ENCODE measurements at places on chromosomes 12 and 14.

- no peak for DNase-seq
Measured at GRCh38 chr14:106024983-106025604, 498.7 kb downstream of the TMEM121 start.

DNA sequence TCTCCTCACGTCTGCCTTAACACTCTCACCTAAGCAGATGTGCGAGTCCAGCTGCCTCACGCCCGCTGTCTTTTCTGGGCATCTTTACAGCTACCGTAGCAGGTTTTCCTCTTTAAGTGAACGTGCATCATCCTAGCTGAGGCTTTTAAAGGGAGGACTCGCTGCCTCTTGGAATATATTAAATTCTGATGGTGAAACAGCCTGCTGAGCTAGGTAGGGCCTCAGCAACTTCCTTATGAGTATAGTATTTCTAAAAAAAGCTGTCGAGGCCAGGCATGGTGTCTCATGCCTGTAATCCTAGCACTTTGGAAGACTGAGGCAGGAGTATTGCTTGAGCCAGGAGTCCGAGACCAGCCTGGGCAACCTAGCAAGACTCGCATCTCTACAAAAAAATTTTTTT, 32.2 kb downstream of the TESC start:
- no peak for DNase-seq

- no peak for DNase-seq
Measured at GRCh38 chr12:116659771-116660481, 77.9 kb downstream of the SPRING1 start.

- no peak for DNase-seq
Measured at GRCh38 chr12:93323625-93324329, 53.9 kb upstream of the NUDT4 start.

GRCh38 chr12:12786351-12786705, 869 bp downstream of the APOLD1 start:
- DNase-seq = no peak

- no peak for DNase-seq
Measured at GRCh38 chr14:104931771-104932675, 7.3 kb downstream of the PLD4 start.

DNA sequence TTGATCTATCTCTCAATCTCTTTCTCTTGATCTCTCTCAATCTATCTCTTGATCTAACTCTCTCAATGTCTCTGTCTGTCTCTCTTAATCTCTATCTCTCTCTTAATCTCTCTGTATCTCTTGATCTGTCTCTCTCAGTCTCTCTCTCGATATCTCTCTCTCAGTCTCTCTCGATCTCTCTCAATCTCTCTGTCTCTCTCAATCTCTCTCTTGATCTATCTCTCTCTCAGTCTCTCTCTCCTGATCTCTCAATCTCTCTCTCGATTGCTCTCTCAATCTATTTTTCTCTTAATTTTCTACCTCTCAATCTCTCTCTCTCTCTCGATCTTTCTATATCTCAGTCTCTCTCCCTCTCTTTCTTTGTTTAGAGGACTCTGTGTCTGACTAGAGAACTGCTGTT, 126.7 kb downstream of the BCL11B start:
- no peak for DNase-seq

DNA sequence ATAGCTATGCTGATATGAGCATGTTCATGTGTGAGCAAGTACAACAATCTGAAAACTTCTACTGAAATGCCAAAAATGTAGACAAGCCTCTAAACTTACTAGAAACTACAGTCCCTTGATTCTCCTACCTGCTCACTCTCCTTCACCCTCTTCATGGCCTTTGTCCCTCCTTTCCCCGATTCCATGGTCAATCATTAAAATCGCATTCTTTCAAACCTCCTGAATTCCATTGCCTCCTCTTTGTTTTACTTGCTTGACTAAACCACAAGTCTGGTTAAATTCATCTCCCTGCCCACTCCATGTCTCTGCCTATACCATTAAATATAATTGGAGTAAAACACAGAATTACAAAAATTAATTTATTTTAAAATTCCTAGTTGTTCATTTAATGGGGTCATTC, 33.0 kb upstream of the SSTR1 start:
- DNase-seq = no peak

DNA sequence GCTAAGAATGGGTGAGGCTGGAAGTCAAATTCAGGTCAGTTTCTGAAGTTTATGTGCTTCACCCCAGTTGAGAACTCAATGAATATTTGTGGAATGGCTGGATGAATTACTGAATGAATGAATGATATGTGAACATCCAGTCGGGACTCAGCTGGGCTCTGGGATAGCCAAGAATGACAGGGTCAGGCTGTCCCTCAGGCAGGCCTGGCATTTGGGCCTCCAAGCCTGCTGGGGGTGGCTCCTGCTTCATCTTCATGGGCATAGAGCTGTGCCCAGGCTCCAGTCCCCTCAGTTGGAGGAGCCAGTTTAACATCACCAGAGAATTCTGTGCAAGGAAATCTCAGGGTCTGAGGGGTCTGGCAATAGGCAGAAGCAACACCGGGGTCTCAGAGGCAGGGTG, 185.8 kb downstream of the PHETA1 start:
- DNase-seq = no peak

DNA sequence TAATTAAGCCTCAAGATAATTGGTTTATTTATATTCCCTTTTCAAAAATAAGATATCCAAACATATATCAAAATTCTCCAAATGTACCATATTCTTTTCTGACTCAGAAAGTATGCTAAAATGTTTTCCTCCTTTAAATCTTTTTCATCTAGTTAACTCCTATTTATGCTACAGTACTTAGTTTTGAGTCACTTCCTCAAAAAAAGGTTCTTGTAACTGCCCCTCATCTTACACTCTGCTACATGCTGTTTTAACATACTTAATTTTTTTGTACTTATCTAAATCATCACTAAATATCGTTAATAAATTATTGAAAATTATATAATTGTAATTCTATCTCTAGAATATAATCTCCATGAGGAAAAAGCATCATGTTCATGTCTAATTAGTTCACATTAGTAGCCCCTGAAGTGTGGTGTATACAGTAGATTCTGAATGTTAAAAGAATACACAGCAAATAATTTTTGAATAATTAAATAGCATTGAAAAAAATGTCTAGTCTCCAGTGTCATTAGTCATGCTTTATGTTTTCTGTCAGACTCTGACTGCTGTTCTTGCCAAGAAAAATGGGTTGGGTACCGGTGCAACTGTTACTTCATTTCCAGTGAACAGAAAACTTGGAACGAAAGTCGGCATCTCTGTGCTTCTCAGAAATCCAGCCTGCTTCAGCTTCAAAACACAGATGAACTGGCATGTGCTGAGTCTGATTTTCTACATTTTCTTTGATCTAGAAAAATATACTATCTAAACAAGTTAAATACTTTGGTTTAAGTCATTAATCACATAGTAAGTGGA, 3.5 kb downstream of the KLRD1 start:
- no peak for DNase-seq

DNA sequence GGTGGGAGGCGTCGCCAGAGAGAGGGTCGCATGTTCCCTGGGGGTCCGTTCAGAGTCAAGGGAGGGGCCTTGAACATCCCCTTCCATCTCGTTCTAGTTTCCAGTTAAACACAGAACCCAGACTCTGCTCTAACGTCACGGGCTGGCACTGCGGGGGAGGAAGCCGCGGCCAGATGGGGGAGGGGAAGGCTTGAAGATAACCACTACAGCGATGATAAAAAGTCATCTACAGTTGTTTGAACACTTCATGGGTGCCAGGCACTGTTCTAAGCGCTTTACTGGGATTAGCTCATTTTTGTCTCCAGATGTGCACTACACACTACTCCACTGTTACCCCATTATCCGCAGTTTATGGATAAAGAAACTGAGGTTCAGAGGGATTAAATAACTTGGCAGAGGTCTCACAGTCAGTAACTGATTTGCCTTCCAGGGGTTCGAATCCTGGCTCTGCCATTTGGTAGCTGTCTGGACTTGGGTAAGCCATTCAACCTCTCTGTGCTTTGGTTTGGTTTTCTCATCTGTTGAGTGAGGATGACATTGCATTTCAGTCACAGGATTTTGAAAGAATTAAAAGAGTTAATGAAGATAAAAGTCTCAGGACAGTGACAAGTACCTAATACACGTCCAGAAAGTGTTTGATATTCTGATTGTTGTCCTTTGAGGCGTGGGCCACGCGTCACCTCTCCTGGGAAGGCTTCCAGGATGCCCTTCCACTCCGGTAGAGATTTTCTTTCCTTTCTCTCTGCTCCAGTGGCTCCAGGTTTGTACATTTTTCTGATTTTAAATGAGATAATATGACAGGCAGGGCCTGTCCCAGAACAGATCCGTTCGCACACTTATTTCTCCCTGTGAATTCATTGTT, 798 bp upstream of the RASAL1 start:
- peak; percentile 54 for DNase-seq

- DNase-seq = no peak
Measured at GRCh38 chr12:112606611-112607365, 184.8 kb upstream of the RPH3A start.

GRCh38 chr12:132545955-132546354, 56.0 kb downstream of the FBRSL1 start:
- DNase-seq = no peak

- no peak for DNase-seq
Measured at GRCh38 chr12:42695490-42695995, 106.0 kb upstream of the PRICKLE1 start.

DNA sequence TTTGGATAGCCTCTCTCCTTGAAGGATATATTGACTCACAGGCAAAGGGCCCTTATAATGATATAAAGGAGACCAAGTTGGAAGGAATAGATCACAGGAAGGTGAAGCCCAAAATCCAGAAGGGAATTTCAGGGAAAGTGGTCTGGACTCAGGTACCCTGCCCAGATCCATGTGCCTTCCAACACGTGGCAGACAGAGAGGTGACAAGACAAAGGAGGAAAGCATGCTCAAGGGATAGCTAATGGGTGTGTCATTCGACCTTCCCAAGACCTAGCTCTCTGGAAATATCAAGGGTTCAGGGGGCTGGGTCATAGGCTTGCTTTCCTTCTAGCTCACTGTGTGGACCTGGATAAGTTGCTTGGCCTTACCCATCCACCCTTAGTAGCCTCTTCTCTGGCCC, 214.3 kb downstream of the ZFP36L1 start:
- DNase-seq = no peak

DNA sequence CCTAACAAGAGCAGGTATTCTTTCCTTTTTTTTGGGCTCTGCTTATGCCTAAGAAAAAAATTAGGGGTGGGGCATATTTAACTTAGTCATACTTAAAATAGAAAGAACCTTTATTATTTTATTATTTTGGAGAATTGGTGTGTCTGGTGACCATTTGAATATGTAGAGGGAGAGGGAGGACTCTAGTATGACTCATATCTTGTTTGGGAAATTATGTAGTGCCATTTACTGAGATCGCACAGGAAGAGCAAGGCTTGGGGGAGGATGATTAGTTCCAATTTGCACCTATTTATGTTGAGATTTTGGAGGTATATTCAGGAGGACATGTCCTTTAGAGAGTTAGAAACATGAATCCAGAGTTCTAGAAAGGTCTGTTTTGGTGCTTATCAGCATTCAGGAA, 9.9 kb downstream of the ZNF410 start:
- DNase-seq = no peak

DNA sequence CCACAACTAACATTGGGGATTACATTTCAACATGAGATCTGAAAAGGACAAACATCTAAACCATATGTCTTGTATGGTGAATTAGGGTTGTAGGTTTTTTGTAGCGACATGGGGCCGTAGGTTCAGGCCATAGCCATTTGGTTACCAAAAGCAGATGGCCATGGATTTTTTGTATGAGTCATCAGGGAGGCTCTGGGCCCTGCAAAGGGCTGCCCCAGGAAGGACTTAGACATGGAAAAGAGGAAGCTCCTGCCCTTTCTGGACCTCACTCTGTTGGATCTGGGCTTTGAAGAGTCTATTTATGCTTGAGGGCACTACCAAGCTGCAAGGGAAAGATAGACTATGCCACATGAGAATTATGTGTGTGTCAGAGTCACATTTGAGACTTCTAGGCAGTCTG, 89.3 kb upstream of the DHRS4 start:
- DNase-seq = no peak

GRCh38 chr12:28308891-28309290, 118.6 kb downstream of the CCDC91 start:
- DNase-seq = no peak

DNA sequence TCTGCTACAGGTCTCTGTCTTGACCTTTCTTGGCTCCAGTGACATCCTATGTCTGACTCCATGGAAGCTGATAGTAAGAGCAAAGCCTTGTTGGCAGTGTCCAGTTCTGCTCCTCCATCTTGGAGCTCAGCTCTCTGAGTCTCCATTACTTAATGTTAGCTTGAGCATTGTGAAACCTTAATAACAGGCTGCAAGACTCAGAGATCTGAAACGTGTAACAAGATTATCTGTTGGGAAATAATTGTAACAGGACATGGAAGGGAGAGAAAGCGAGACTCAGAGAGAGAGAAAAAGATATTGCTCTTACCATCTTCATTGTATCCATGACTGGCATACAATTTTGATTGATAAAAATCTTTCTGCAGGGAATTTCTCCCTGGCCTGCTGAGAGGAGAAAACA, 1365.7 kb downstream of the AACS start:
- no peak for DNase-seq

DNA sequence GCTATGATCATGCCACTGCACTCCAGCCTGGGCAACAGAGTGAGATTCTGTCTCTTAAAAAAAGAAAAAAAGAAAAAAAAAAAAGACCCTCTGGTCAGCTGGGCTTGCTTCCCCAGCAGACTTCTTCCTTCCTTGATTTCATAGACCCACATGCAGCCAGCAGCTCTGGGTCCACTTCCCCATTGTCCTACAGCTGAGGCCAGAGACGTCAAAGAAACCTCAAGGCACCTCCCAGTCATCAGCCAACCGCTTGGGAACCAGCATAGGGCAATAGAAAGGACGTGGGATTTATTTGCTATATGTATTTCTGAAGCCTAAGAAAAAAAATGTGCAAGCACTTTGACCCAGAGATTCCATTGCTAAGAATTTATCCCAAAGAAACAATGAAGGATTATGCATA, 35.4 kb upstream of the SPPL3 start:
- no peak for DNase-seq

DNA sequence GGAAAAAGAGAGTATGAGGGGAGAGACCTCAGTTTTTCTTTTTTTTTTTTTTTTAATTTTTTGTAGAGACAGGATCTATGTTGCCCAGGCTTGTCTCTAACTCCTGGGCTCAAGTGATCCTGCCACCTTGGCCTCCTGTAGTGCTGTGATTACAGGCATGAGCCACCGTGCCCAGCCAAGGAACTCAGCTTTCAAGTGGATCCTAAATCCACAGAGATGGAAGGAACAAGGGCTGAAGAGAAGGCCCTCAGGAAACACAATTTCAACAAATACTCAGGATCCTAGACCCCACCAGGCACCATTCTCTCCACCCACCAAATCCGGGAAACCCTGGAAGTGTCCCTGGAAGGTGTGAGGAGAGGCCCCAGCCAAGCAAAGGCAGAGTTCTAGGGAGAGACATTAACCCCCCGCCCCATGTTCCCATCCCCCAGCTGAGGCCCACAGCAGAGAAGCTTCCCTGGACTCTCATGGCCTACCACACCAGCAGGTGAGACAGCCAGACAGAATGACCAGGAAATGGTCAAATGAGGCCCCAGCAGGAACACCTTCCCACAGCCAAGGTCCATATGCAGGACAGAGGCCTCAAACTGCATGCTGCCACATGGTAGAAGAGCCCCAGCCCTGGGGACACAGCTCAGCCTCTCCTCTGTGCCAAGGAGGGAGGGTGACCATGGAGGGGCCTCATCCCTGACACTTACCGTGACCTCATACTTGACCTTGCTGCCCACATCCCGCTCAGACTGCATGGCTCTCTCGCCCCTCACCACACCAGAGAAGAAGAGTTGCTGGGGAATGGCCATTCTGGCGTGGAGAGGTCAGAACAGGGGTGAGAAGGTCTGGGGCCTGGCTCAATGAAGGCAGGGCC, 14.1 kb downstream of the ITGA7 start:
- no peak for DNase-seq
